ENCODE measurements at places on chromosomes 7 and 10.

GRCh38 chr7:77352665-77353406, 63.3 kb downstream of the GSAP start:
- DNase-seq = no peak

DNA sequence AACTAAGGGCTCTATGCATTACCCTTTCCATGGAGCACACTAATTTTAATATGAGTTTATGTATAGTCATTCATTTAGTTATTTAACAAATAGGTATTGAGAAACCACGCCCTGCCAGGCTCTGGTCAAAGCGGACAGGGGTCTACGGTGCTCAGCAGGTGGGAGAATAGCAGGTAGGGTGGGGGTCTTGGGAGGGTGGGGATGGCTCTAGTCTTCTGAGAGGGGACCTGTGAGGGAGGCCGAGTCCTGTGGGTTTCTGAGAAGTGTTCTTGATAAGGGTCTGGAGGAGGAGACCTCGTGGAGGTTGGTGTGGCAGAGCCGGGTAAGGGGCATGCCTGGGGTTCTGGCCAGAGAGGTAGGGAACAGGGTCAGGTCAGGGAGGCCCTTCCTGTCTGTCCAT, 1.1 kb downstream of the WDFY4 start:
- no peak for DNase-seq

GRCh38 chr10:69285699-69286098, 7.4 kb downstream of the HK1 start:
- no peak for DNase-seq

DNA sequence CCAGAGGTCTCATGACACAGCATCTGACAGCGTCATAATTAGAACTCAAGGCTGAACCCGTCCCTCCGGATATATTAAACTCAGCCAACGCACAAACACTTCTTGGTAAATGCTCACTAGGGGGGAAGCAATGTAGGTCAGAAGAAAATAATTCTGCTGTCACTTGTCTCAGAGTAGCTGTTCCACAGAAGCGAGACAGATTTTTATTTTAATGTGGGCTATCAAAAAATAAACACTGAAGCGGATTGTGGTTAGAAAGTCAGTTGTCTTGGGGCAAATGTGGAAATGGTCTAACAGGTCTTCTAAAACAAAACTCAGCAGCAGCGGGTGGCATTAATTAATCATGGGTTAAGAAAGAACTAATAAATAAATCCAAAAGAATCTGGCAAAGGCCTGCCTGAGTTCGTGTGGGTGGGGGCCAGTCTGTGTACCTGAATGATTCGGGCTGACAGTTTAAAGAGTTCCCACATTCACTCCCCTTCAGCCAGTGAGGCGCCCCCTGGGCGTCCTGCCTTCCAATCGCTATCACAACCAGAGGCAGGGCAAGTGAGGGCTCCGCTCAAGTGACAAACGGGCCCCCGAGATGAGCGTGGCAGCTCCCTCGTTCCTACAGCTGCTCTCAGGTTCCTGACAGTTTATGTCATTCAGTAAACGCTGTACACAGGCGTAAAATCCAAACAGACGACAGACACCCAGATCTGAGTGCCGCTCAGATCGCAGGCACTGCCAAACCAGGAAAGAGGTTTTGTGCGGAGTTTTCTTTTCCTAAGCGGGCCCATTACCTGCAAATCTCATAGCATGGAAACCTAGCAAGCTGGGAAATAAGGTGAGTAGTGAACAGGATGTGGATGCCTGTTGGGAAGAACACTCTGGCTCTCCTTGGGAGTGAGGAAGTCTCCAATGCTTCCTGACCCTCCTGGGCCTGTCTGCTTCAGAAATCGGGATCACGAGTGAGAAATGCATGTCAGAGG, 52.9 kb downstream of the NRAP start:
- DNase-seq = no peak

- DNase-seq = no peak
Observed at GRCh38 chr7:12317675-12318074, 86.0 kb downstream of the VWDE start.

- no peak for DNase-seq
Observed at GRCh38 chr10:53997953-53998352, 803.1 kb downstream of the PCDH15 start.

GRCh38 chr10:76973091-76974016, 664.3 kb downstream of the KCNMA1 start:
- no peak for DNase-seq

- DNase-seq = no peak
Observed at GRCh38 chr7:15558756-15559155, 3.1 kb downstream of the AGMO start.

DNA sequence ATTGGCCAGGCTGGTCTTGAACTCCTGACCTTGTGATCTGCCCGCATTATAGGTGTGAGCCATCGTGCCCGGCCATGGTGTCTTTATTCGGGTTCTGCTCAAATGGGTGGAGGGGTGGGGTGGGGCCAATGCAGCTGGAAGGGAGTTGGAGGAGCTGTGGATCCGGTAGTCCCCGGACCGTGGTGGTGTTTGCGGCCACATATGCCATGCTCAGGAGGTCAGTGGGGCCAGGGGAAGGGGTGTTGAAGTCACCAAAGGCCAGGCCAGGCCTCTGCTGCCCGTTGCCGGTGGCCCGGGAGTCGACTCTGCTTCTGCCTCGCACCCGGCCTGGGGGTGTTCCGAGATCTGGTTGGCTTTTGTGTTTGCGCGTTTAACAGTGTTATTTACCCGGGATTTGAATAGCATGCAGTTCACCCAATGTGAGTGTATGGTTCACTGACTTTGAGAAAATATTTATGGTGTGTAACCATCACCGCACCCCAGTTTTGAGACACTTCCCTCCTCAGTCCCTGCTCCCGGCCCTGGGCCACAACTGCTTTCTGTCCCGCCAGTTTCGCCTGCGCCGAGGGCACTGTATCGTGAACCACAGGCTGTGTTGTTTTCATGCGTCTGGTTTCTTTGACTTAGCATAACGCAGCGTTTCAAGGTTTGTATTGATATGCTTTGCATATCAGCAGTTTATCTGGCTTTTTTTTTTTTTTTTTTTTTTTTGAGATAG, 10.7 kb downstream of the INPP5A start:
- DNase-seq = no peak

GRCh38 chr7:45626441-45627430, 52.6 kb downstream of the ADCY1 start:
- DNase-seq = no peak

- DNase-seq = no peak
Observed at GRCh38 chr10:43209651-43210141, 57.2 kb downstream of the RASGEF1A start.

- DNase-seq = no peak
Observed at GRCh38 chr7:106262221-106262881, 22.4 kb downstream of the NAMPT start.

DNA sequence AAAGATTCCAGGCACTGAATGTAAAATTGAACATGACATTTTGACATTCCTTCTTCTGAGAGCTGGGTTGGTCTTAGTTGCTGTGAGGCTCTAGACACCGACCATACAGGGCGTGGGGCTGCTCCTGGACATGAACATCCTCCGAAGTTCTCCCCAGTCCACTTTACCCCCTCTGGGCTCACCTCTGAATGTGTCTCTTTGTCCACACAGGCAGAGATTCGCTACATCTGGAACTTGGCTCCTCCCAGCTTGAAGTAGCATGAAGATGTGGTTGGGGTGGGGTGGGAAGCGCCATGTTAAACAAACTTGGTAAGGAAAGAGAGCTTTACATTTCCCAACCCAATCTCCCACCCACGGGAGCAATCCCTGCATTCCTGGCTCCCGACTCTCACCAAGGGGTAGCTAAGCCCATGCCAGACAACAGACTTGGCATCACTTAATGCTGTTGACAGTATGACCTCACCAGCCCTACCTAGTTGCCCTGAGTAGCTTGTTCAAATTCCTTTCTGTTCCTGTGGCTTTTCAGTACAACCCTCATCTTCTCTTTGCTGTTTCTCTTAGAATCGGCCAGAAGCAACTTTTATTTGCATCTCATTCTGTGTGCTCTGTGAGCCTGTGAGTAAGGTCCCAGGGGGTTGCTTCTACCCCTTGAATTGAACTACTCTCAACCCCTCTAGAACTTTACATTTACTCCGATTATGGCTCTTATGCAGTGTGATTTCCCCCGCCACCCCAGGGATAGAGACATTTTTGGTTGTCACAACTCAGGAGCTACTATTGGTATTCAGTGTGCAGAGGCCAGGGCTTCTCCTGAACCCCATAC, 211.4 kb downstream of the SEC23IP start:
- DNase-seq = no peak

GRCh38 chr7:94050046-94050445, 45.9 kb upstream of the BET1 start:
- DNase-seq = no peak

DNA sequence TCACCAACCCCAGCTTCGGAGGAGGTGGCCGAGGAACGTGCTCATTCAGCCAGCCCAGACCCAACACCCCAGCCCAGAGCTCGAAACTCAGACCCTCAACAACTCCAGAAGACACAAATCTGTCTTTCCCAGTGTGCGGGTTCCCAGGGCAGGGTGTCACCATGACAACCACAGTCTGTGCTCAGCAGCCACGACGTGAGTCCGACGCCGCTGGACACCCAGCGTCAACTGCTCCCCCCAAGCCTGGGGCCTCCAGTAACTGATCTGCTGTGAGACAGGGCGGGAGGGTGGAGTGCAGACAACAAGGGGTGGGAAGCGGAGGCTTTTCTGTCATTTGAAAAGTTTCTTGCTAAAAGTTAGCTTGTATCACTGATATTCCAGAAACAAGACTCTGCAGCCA, 167.2 kb downstream of the MAD1L1 start:
- no peak for DNase-seq

DNA sequence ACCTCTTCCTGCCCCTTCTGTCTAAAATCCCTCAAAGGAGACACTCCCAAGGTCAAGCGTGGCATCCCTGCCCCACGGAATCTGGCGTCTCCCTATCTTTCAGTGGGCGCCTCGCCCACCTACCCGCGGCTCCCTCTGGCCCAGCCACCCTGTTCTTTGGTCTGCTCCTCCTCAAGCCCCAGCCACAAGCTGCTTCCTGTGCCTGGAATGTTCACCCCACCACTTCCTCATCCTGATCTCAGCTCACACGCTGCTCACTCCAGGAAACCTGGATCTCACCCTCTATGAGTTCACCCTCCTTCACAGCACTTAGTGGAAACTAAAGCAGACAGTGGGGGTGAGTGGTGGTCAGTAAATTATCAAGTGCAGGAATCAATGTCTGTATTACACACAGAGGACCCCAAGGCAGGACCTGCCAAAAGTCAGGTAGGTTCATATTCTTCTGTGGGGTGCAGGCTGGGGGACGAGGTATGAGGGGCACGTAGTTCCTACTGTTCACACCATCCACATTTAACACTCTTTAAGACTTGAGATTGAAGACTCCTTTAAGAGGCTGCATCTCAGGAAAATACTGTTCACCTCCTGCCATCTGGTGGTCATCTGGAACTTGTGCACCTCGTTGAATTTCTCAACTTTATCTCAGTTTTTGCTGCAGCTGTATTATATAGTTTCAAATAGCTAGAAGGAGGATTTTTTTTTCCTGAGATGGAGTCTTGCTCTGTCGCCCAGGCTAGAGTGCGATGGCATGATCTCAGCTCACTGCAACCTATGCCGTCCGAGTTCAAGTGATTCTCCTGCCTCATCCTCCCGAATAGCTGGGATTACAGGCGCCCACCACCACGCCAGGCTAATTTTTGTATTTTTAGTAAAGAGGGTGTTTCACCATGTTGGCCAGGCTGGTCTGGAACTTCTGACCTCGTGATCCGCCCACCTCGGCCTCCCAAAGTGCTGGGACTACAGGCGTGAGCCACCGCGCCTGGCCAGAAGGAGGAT, 166.6 kb downstream of the ARHGAP21 start:
- DNase-seq = peak; percentile 53

DNA sequence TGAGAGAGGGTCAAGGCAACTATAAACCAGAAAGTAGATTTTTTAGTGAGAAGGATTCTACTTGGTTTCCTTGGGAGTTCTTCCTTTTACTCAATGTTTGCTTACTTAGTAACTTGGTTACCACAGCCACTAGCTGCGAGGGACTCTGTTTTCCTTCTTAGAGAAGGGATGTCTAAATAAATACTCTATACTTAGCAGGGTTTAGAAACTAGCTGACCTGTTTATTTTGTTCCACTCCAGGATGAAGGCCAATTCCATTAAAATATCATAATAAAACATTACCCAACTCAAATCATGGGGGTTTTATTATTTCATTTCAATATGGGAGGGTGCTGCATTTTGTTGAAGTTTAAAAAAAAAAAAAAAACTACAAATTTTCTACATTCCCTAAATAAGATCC, 87.3 kb downstream of the PPP1R3A start:
- no peak for DNase-seq
